Immature natural killer cell (primary cell): ENCODE measurements at places on chromosomes 6 and 20.

- no peak for DNase-seq
These were observed 43.1 kb upstream of the KIF16B start for GRCh38 chr20:16616317-16616716.

DNA sequence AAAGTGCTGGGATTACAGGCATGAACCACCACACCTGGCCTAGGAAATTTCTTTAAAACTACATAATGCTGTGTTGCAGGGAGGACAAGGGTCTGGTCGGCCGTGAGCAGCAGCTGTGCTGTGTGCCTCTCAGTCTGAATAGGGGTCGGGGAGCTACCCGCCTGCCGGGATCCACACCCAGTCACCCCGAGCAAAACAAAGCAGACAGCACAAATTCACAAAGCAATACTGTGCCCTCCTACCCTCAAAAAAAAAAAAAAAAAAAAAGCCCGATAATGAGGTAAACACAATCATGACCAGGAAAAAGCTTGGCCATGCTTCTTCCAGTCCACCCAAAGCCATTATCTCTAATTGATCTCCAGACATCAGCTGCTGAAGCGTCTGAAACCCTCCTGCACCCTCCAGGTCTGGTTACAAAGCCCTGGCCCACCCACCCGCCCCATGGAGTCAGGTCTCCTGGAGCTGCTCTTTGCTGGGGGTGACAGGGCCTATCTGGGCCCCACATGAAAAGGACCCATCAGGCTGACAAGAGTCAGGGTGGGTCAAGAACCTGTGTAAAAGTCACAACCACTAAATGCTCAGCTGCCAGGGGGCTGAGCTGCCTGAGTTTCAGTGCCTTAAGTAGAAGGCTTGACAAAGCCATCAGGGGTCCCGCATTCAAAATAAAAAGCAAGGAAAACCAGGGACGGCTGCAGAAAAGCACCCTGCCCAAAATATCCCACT lies 88.2 kb downstream of the NOL4L start:
- DNase-seq = no peak

DNA sequence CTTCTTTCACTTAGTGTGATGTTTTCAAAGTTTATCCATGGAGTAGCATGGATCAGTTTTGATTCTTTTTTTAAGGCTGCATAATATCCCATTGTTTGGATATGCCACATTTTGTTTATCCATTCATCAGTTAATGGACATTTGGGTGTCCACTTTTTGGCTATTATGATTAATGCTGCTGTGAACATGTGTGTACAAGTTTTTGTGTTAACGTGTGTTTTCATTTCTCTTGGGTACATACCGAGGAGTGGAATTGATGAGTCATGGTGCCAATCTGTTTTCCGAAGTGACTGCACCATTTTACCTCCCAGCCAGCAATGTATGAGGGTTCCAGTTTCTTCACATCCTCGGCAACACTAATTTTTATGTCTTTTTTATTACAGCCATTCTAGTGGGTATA lies 78.4 kb upstream of the CCDC28A start:
- DNase-seq = no peak

GRCh38 chr6:147434516-147434915 lies 74.0 kb upstream of the SAMD5 start:
- no peak for DNase-seq

DNA sequence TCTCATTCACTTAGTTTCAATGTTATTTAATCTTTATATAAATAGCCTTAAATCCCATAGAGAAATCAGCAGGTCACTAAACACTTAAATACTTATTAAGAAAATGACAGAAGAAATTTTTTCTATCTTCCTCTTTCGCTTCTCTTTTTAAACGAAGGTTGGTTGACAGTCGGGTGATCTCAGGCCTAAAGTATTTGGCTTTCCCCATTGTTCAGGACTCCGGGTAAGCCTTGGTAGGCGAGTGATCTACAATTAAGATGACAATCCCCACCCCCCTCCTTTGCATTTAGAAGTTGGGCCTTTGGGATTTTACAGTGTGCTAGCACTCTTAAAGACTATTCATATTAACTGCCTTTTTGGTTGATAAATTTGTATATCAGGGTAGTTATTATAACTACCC lies 19.7 kb upstream of the UTRN start:
- DNase-seq = no peak

DNA sequence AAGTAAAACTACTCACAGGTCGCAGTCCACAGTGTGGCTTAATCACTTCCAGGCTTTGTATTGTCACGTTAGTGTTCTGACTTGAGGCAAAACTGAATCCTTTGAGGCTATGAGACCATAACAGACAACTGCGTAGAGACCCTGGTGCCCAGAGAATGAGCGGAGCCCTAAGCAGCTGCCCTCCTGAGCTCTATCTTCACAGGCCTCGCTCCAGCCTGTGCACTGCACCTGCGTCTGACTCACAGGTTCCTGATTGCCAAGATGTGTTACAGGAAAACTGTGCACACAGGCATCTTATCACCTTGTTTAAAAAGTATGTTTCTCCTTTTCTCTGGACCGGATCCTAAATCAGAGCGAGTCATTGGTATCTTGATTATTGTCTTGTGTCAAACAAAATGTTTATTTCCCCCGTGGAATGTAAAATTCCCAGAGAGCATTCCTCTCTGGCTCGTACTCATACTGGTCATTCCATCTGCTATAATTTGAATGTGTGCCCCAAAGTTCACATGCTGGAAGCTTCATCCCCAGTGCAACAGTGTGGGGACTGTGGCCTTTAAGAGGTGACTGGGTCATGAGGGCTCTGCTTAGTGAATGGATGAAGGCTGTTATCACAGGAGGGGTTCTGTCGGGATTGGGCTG lies 25.7 kb downstream of the PRR18 start:
- no peak for DNase-seq
